ENCODE measurements at places on chromosomes 12 and 14.
A peak's percentile ranks its signal among the peaks of the same experiment; 100 is the strongest.

DNA sequence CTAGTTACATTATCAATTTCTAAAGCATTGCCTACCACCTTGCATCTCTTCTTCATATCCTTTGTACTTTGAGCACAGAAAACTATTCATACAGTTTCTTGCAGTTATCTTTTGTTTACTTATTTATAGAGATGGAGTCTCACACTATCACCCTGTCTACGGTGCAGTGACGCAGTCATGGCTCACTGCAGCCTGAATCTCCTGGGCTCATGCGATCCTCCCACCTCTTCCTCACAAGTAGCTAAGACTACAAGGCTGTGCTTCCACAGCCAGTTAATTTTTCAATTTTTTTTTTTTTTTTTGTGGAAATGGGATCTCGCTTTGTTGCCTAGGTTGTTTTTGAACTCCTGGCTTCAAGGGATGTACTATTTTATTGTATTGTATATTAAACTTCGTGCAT is 158.0 kb downstream of the TTC6 start:
- DNase-seq = no peak

- peak; percentile 65 for DNase-seq
Observed at GRCh38 chr12:121668750-121669520, 519 bp downstream of the MORN3 start.

- no peak for DNase-seq
Observed at GRCh38 chr14:85221832-85222231, 308.1 kb upstream of the FLRT2 start.

DNA sequence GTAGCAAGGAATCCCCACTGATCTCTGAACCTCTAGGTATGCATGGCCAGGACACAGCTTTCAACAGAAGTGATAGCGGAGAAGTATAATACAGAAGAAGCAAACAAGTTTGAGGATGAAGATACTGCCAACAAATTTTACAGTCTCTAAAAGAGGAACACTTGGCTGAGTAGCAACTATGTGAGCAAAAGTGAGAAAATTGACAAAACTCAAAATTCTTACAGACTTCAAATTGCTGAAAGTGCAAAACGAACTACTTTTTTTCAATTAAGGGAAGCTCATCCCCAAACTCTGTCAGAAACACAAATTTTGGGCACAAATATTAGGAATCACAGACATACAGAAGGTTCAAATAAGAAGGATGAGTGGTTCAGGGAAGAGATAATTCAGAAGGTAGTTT is 1324.6 kb downstream of the LRFN5 start:
- DNase-seq = no peak

GRCh38 chr12:93174473-93174872 is 203.3 kb upstream of the NUDT4 start:
- DNase-seq = no peak

- no peak for DNase-seq
Observed at GRCh38 chr14:21136024-21136423, 19.8 kb downstream of the OR5AU1 start.

DNA sequence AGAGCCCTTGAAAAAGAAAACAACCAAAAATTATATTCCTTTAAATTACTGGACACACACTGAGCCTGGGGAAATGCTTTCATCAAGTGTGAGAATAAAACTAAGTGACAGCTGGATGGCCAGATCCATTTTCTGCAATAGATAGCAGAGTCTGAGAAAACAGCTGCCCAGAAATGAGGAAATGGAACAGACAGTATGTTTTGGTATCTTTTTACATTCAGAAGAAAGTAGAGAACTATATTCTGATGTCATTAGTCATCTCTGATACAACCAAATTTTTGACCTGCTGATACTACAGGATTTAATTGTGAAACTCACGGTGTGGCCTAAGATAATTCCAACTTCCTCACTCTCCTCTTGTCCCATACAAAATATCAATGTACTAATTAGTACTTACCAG is 78.2 kb downstream of the HMGA2 start:
- no peak for DNase-seq

- no peak for DNase-seq
Observed at GRCh38 chr14:88986146-88986841, 161.8 kb downstream of the TTC8 start.

- DNase-seq = no peak
Observed at GRCh38 chr12:48388938-48389337, 38.2 kb upstream of the ZNF641 start.

DNA sequence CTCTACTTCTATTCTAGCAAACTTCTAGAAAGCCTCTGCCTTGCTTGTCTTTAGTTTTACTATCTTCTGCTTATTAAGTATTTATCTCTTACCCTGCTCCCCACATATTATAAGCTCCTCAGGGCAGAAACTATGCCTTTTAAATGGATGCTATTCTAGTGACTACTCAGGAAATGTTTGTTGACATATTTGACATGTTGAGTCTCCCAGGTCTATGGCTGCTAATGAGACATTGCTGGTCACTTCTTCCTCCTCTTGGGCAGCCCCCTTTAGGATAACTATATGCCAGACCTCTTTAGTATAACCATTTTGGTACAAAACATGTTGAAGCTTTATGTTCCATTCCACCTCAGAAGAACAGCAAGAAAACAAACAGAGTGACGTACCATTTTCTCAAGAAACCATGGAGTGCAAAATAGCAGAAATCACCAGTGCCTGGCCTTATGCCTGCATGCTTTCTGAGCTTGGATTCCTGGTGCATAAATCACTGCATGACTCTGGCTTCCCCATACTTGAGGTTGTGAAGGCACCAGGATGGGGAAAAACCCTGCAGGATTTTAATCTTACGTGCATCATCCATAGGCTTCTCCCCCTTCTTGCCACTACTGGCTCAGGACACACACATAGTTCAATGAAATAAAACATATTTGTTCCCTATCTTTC is 202.6 kb downstream of the TMX1 start:
- no peak for DNase-seq

- no peak for DNase-seq
Observed at GRCh38 chr14:21917699-21918436, 244.2 kb upstream of the OR4E1 start.

DNA sequence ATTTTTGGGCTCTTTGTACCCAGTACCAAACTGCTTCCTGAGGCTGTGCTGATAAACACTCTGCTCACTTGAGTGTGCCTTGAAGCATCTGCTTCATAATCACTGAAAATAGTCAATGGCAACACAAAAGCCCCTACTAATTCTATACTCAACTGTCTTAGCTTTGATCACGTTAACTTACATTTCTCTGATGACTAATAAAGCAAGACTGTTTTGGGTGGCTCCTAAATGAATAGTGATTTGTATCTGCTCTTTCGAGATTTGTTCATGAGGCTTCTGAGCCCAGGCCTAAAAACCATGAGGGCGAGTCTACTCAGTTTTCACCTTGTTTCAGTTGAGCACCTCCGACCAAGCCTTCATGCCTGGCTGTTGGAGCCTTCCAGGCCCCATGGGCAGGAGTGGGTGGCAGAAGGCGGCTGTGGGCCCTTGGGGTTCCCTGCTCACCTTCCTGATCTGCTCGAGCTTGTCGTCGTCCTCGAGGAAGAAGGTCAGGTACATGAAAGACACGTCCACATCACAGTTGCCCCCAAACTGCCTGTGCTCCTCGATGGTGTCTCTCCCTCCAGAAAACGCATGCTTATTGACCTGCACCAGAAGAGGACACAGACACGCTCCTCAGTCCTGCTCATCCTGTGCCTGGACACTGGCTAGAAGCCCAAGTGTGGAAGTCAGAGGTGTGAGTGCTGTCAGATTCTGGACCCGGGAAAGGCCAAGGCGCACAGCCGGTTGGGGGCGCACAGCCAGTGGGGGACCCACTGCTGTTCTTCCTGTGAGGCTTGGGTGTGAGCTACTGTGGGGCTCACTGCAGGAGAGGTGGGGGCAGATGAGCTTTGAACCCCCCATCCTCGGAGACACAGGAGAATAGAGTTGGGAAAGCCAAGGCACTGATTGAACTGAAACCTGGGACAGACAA is 13.7 kb downstream of the SLC25A47 start:
- no peak for DNase-seq

GRCh38 chr12:113591480-113591974 is 119.9 kb upstream of the LHX5 start:
- no peak for DNase-seq

DNA sequence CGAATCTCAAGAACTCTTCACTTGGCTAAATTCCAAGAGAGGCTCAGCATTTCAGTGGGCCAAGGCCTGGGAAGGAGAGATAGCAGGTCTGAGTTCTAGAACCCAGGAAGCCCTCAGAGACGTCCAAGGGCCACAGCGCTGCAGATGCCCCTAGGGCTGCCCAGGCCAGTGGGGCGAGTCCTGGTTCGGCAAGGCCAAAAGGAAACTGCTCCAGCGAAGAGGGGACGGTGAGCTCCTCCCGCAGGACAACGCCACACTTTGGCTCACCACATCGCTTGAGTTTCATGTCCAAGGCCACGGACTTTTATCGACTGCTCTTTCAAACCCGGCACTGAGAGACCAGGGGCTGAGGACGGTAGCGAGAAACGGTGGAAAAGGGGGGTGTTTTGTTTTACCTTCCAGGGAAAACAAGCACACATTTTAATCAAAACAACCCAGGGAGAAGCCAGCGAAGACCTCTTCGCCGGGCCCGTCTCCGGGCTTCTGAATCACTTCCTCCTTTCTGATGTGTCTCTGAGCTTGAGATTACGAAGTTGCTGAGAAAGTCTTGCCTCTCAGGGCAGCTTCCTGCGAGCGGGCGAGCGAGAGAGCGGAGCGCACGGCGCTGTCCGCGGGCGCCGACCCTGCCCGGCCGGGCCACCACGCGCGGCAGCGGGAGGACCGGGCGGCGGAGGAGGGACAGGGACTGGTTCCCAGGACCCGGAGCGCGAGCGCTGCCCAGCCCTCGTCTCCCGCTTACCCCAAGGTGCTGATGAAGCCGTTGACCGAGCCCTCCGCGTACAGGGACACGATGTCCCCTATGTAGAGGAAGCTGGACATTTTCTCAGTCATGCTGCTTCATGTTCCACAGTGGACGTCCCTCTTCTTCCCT is 808 bp downstream of the ITPR2 start:
- peak; percentile 72 for DNase-seq

- no peak for DNase-seq
Observed at GRCh38 chr14:95253039-95253630, 66.6 kb downstream of the CLMN start.

GRCh38 chr14:50059763-50060616 is 56.4 kb downstream of the VCPKMT start:
- no peak for DNase-seq

GRCh38 chr14:93319494-93319893 is 13.3 kb downstream of the BTBD7 start:
- no peak for DNase-seq

DNA sequence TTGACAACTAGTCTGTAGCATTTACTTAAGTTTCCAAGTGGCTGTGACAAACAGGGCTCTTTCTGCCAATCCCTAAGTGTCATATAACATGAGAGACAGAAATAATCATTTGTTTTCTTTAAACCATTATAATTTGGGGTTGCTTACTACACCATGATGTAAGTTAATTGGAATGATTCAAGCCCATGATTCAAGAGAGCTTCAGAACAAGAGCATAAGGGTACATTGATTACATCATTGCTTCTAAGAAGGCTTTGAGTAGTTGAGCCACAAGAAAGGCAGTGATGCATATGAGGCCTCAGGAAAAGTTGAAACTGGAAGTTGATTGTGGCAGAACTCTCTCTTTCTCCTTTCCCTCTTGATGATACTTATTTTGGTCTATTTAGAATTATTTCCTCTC is 444.0 kb downstream of the CCER1 start:
- no peak for DNase-seq

- DNase-seq = no peak
Observed at GRCh38 chr12:117885211-117885610, 83.6 kb downstream of the KSR2 start.

DNA sequence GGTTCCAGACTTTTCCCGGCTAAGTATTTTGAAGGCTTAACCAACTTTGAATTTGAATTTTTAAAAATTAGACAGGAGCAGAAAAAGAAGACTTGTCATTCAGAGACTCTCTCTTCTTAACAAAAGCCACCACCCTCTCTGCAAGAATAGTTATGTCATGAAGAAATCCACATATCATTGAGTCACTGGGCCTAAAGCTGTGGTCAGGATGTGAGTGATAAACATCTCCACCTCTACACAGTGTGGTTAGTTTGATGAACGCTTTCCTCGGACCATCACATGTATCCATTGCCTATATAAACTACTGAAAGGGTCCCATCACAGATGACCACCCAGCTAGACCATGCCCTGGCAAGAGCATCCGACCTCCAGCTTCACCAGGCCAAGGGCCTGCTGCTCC is 226.1 kb downstream of the KSR2 start:
- DNase-seq = no peak

DNA sequence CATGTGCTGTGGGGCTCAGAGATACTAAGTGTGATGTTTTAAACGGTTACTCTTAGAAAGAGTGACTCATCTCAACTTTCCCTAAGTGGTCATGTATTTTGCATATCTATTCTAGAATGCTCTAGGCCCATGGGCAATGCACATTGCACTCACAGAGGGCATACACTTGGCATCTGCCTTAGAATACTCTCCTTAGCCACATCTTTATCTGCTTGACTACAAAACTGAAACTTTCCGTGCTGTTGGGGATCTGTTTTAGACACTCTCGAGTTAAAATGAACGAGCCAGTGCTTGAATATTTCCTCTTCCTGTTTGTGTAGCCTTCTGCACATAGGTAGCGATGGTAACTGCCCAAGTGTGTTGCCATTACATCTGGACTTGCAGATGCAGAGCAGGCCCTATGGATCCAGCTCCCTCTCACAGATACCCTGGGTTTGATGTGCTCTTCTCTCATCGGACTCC is 180.5 kb downstream of the CAND1 start:
- DNase-seq = no peak

- no peak for DNase-seq
Observed at GRCh38 chr14:105197211-105197641, 16.1 kb upstream of the NUDT14 start.

DNA sequence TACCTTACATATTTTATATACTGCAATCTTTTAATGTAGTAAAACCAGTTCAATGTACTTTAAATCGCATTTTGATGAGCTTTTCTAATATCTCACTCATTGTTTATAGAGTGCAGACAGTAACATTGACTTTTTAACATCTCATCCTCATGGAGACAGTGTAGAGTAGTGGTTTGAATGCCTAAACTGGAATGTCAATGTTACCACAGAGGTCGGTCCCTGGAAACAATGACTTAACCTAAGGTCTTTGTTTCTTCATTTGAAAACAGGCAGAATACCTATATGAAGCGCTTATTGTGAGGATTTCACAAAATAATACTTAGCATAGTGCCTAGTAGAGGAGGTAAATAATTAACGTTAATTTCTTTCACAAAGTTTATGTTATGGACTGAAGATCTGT is 5.0 kb downstream of the CDK17 start:
- no peak for DNase-seq

- DNase-seq = no peak
Observed at GRCh38 chr12:3713483-3713882, 39.4 kb downstream of the CRACR2A start.

All from activated T-cell treated with anti-CD3 and anti-CD28 coated beads, Interleukin-2, amount 50 U/mL, for 1 hour (primary cell).